ENCODE measurements at places on chromosomes 12 and 14.

DNA sequence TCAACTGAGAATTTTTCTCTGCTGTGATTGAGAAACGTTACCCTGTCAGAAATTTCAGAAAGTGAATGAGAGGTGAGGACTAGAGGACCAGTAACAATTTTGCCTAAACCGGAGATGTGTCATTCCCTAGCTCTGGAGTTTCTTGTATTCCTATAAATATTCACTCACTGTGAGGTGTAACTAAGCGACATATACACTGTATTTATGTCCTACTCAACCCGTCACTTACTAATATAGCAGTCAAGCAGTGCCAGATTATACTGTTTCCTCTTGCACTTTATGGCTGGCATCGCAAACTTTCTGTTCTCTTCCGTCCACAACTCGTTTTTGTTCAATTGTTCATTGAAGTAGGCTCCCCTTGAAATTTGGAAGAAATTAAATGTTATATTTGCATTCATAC is 192.9 kb downstream of the NOVA1 start:
- no peak for DNase-seq

DNA sequence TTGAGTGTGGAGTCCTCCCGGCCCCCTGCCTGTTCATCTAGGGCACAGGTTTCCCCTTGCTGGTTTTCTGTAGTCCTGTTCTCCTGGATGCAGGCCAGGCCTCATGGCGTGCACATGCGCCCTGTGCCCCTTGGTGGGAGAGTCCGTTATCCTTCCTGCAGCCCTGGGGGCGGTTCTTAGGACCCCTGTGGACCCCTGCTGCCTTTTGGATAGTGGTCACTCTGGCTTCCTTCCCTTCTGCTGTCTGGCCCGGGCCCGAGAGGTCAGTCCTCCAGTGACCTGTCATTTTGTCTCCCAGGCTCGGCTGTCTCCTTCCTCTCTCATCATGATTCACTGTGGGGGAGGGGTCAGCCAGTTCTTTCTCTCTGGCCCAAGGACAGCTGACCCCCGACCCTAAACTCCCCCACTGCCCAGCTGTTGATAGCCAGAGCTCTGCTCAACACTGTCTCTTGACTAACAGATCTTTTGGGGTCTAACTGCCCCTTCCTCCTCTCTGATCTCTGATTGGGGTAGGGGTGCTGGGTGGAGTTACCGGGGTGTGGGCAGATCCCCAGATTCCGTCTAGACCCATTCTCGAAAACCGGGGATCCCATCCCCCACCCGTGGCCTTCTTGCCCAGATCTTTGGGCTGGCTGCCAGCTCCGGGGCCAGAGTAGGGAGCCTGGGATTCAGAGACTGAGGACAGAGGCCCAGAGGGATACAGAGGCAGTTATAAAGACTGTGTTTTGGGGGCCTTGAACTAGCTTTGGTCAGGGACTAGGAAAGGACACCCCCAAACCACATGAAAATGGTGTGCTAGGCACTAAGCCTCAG is 7.0 kb downstream of the CCND2 start:
- no peak for DNase-seq

- DNase-seq, result no peak
These were observed 7.7 kb downstream of the C3AR1 start for GRCh38 chr12:8058506-8058905.

DNA sequence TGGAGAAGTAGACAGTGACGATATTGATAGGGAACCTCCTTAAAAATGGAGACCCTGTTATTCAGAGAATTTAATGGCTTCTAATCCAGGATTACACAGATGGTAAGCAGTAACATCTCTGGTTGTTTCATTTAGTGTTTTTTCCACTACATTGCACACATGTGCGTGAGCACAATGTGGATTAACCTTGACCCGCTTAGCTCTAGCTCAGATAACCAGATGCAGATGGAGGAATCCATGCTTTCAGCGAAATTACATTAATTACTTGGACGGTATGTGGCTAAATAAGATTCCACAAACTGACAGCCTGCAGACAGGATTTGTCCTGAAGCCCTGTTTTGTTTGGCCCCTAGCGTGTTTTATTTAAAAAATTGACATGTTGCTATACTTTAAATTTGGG is 378.4 kb downstream of the CCDC91 start:
- no peak for DNase-seq

GRCh38 chr12:51076236-51076930 is 7.0 kb downstream of the CSRNP2 start:
- peak; percentile 54 for DNase-seq

DNA sequence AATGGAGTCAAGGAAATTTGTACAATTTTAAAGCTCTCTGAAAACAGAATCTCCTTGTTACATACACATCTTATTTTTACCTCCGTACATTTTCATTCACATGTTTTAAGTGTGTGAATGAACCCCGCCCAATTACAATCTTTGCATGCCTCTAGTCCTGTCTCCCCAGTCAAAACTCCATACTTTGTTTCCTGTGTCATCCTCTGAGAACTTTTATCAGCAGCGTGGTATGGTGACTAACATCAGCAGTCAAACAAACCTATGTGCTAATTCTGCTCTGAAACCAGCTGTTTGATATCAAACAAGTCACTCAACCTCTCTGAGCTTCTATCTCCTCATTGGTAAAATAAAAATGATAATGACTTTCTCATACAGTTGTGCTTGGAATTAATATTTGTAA is 15.8 kb upstream of the ERGIC2 start:
- no peak for DNase-seq

DNA sequence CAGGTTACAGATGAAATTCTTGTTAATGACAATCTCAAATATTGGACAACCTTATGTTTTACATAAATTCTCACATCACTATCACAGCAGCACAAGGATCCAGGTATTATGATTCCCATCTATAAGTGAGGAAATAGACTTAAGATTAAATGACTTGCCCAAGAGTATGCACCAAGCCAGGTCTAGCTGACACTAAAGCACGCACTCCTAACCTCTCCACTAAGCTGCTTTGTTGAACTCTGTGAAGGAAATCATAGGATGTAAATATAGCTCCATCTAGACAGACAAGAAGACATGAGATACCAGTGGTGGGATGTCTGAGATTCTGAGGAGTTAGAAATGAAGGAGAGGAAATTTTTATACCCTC is 87.9 kb downstream of the PHLDA1 start:
- DNase-seq, result no peak

- peak; percentile 91 for DNase-seq
These were observed 568.3 kb downstream of the TMEM121 start for GRCh38 chr14:106094654-106095189.

- no peak for DNase-seq
These were observed 1.8 kb upstream of the FSCB start for GRCh38 chr14:44508834-44509233.

- DNase-seq, result no peak
These were observed 591 bp upstream of the IRF9 start for GRCh38 chr14:24160499-24160849.

- no peak for DNase-seq
These were observed 63.8 kb upstream of the PLEKHG7 start for GRCh38 chr12:92639017-92639416.

DNA sequence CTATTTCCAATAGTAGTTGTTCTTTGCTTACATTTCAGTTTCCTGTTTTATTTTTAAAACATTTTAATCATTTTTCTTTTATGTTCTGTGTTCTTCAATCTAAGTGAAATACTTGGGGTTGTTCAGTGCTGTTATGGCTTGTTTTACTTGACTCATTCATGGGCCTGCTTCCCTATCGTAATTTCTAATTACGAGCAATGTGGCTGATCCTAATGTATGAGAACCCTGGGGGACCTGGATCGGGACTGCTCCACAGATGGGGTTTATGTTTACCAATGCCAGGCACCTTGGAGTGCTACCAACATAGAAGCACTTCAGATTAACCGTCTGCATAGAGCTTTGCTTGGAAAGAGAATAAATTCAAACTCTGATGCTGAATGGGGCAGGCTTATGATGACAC is 29.8 kb downstream of the TECPR2 start:
- DNase-seq, result no peak

DNA sequence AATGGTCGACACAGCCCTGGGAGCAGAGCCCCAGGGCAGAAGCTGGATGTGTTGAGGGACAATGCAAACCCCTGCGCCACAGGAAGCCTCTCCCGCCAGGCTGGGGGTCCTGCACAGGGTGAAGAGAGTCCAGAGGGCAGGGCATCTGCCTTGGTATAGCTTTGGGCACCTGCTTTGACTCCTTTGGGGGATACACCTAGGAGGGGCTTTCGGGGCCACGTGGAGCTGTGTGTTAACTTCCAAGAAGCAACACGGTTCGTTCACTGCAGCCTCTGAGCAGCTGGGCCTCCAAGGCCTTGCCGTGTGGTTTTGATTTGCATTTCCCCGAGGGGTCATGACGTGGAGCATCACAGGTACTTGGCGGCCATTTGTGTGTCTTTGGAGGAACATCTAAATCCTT is 5.8 kb upstream of the PUS1 start:
- DNase-seq, result no peak

- no peak for DNase-seq
These were observed 41.7 kb upstream of the DDX11 start for GRCh38 chr12:31031951-31032335.

DNA sequence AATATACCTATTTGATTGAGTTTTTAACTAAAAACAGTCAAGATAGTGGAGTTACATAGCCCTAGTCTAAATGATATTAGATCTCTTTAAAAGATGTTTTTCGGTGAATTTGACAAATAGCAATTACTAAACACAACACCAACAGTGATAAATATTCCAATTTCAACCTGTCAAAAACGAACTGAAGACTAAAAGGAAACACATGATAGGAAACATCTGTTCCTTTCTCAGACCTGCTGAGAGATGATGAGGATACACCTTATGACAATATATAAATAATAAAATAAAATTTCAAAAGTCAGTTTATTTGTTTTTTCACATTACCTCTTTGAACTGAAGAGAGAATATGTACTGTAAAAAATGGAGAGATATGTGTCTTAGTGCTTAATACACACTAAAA is 232.7 kb downstream of the RASSF9 start:
- DNase-seq, result no peak

- no peak for DNase-seq
These were observed 4.9 kb upstream of the KIF26A start for GRCh38 chr14:104133496-104133895.

DNA sequence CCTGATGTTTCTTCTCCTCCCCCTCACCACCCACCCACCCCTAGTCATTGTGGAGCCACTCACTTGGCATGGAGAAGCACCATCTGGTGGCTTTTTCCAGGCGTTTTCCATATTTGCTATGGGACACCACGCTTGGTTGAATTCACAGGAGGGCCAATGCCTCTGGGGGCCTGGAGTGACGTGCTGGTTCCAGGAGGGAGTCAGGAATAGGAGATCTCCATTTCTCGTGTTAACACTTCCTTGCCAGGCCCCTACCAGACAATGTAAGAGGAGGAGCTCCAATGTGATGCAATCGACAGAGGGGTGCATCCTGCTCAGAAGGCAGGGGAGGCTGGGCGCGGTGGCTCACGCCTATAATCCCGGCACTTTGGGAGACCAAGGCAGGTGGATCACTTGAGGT is 21.6 kb upstream of the TESC start:
- DNase-seq, result no peak

DNA sequence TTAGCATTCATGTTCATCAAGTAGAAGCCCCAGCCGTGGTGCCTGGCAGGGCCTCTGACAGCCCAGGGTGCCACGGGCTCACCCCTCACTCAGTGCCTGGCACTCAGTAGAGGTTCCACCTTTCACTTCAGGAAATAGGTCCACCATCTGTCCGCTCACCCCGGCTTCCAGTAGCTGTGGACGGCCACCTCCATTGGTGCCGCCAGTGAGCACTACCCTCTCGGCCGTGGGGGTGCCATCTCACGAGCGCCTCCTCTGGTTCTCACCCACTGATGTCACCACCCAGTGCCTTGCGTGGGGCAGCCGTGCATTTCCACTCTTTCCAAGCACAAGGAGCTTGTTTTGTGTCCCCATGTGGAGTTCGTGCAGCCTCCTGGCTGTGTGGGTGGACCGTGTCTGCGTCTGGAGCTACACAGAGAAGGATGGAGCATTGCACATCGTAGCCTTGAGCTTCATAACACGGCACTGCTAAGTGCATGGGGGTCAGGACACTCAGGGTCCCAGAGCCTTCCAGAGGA is 41.0 kb upstream of the MMP17 start:
- no peak for DNase-seq
